ENCODE measurements at places on chromosomes 3 and 15.

GRCh38 chr15:36449084-36449661, 130.3 kb upstream of the CDIN1 start:
- no peak for DNase-seq

- DNase-seq: no peak
These were observed 165.8 kb downstream of the ERC2 start for GRCh38 chr3:56302417-56302816.

DNA sequence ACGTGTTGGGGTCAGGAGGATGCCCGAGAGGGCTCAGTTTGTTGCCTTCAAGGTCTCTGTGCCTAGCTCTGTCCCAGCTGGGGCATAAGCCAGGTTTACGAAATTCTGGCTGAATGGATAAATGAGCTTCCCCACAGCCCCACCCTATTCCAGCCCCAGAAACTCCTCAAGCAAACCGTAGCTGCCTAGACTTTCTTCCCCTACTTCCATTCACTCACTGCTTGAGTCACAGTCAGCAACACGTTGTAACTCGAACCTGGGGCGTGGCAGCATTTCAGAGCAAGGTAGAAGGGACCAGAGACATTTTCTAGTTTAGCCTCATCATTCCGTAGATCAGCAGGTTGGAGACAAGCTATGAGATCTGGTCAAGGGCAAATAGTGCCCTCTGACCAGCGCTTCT, 24.2 kb downstream of the NMNAT3 start:
- no peak for DNase-seq

GRCh38 chr3:181933052-181933618, 221.4 kb downstream of the SOX2 start:
- no peak for DNase-seq

DNA sequence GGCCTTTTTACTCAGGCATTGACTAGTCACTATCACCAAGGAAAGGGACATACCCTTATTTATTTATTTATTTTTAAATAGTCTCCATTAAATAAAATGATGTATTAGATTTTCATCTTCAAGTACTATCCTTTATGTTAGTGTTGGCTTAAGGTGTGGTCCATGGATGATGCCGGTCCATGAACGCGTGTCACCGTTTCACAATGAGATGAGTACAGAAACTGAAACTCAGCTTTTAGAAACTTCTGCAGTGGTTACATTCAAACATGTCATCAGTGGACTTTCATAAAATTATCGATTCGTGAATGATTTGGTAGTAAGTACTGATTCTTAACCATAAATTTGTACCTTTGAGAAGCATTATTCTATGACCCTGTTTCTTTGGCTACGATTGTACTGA, 166.6 kb downstream of the SATB1 start:
- no peak for DNase-seq

GRCh38 chr15:58549013-58549784, 117.4 kb downstream of the LIPC start:
- DNase-seq: no peak

- no peak for DNase-seq
These were observed 59.6 kb downstream of the PRTG start for GRCh38 chr15:55683376-55683775.

- DNase-seq: no peak
These were observed 28.7 kb upstream of the SEMA6D start for GRCh38 chr15:47688573-47689086.

DNA sequence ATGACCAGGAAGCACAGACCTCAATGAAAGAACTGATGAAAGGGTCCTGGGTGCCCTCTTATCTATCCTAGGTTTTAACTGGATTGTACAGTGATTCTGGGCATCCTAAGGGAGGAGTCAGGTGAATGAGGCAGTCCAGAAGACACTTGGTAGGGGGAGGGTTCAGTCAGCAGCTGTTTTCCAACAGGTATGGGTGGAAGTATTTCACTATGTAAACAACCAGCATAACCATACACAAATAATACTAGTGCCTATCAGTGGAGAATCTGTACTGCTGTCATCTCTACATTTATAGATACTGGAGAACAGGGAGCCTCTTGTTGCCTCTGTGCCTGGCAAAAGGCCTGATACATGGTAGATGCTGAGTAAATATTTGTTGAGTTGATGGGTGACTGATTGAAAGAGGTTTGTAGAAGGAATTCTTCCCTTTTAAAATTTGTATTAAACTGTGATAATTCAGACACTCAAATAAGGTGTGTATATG, 328.5 kb downstream of the RBMS3 start:
- no peak for DNase-seq

DNA sequence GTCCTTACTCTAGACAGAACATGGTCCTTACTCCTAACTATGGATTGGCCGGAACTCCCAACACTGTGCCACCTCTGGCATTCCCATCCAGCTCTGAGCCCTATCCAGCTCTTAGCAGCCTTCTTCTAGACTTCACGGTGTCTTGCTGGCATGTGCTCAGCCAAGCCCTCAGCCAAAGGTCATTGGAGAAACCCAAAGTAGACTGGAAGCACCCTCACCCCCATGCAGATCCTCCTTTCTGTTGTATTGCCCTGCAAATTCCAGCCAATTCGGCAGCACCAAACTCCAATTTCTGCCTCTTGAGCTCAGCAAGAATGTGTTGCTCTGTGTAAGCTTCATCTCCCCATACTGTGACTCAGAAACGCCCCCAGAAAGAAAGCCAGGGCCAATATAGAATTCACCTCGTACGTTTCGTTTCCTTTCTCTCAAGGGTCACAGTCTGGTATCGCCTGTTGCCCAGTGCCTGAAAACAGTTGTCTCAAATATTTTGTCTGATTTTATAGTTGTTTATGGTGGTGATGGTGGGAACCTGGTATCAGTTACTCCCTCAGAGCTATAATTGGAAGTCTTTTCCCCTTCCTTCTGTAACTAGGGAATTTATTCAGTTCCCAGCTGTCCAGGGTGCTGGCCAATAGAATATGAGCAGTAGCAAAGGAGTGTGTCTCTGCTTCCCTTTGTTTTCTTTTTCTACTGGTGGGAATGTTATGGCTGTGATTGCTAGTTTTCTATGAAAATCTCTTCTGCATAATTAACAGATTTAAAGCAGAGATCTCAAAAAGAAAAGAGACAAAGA, 28.4 kb upstream of the EPHB3 start:
- DNase-seq: no peak

- no peak for DNase-seq
These were observed 50.2 kb upstream of the LRRC58 start for GRCh38 chr3:120399372-120399771.

DNA sequence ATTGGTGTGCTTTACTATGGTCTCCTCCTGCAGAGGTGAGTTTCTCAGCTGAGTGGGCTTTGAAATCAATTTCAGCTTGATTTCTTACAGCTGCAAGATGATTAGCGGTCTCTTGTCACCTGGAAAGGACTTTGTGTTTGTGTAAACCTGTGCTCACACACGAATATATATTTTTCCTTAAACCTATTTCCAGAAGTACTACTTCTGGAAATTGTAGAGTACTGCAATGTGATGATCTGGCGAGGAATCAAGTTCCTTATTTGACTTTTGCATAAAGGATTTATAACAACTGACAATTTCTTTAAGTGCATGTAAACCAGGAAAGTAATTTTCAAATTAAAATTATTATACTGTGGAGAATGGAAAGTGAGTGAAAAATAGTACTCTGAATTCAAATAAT, 2.1 kb downstream of the MCTP2 start:
- no peak for DNase-seq

DNA sequence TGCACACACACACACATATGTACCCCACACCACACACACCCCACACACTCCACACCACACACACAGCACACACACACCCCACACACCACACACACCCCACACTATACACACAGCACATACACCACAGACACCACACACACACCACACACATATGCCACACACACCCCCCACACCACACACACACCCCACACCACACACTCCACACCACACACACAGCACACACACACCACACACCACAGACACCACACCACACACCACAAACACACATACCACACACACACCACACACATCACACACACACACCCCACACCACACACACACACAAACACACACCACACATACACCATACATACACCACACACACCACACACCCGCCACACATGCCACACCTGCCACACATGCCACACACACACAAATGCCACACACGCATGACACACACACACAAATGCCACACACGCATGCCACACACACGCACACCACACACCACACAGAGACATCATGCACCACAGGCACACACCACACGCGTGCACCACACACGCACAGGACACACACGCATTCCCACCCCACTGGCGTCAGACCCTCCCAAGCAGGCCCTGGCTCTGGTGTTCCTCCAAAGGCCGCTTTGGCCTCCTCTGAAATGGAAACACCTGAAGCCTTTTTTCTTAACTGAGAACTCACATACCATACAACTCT, 15.7 kb downstream of the CHST13 start:
- no peak for DNase-seq

- no peak for DNase-seq
These were observed 19.4 kb upstream of the SKOR1 start for GRCh38 chr15:67805666-67806516.

GRCh38 chr3:134803051-134803505, 8.0 kb downstream of the EPHB1 start:
- DNase-seq: no peak

GRCh38 chr15:61994216-61994615, 66.0 kb downstream of the VPS13C start:
- DNase-seq: no peak

DNA sequence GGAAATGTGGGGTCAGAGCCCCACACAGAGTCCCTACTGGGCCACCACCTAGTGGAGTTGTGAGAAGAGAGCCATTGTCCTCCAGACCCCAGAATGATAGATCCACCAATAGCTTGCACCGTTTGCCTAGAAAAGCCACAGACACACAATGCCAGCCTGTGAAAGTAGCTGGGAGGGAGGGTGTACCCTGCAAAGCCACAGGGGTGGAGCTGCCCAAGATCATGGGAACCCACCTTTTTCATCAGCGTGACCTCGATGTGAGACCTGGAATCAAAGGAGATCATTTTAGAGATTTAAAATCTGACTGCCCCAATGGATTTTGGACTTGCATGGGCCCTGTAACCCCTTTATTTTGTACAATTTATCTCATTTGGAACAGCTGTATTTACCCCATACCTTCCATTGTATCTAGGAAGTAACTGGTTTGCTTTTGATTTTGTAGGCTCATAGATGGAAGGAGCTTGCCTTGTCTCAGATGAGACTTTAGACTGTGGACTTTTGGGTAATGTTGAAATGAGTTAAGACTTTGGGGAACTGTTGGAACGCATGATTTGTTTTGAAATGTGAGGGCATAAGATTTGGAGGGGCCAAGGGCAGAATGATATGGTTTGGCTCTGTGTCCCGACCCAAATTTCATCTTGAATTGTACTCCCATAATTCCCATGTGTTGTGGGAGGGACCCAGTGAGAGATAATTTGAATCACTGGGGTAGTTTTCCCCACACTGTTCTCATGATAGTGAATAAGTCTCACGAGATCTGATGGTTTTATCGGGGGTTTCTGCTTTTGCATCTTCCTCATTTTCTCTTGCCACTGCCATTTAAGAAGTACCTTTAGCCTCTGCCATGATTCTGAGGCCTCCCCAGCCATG, 49.0 kb downstream of the CD200 start:
- DNase-seq: no peak

- no peak for DNase-seq
These were observed 5.5 kb upstream of the NTRK3 start for GRCh38 chr15:88262064-88262463.

GRCh38 chr3:66199089-66199473, 21.7 kb upstream of the SLC25A26 start:
- no peak for DNase-seq

- DNase-seq: no peak
These were observed 6.7 kb downstream of the CCR5AS start for GRCh38 chr3:46400000-46400734.

DNA sequence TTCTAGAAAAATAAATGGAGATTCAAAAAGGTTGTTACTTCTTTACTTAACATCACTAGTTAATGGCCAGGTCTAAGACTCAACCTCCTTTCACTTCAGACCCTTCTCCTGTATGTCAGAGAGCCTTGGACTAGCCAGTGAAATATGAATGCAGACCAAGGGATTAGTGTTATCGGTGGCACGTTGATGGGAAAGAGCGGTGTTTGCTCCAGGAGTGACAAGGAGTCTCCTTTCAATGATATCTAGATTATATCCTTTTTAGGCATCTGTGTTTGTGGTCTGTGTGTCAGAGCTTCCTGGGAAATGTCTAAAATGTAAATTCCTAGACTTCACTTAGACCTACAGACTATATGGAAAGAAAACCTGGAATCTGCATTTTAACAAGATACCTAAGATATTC, 658.0 kb upstream of the KCNMB2 start:
- no peak for DNase-seq

DNA sequence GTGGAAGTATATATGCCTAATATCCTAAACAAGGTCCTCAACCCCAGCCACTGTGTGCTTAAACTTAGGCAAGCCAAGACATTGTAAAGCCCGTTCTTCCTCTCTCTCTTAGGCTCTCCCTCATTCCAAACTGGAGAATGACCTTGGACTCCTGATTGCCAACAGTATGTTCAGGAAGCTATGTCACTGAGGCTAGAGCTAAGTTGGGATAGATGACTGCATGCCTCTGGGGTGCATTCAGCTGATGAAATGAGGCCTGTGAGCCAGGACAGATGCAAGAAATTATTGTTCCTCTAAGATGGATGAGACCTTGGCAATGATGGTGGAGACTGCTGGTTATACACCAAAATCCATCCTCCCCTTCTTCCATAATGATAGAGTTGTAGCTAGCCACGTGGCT, 27.9 kb upstream of the TBC1D21 start:
- DNase-seq: no peak

- no peak for DNase-seq
These were observed 87.6 kb downstream of the FOXP1 start for GRCh38 chr3:71495708-71496472.

- DNase-seq: no peak
These were observed 8.8 kb downstream of the SNTN start for GRCh38 chr3:63661242-63661641.

- no peak for DNase-seq
These were observed 67.1 kb downstream of the ATP2B2 start for GRCh38 chr3:10437995-10438901.

DNA sequence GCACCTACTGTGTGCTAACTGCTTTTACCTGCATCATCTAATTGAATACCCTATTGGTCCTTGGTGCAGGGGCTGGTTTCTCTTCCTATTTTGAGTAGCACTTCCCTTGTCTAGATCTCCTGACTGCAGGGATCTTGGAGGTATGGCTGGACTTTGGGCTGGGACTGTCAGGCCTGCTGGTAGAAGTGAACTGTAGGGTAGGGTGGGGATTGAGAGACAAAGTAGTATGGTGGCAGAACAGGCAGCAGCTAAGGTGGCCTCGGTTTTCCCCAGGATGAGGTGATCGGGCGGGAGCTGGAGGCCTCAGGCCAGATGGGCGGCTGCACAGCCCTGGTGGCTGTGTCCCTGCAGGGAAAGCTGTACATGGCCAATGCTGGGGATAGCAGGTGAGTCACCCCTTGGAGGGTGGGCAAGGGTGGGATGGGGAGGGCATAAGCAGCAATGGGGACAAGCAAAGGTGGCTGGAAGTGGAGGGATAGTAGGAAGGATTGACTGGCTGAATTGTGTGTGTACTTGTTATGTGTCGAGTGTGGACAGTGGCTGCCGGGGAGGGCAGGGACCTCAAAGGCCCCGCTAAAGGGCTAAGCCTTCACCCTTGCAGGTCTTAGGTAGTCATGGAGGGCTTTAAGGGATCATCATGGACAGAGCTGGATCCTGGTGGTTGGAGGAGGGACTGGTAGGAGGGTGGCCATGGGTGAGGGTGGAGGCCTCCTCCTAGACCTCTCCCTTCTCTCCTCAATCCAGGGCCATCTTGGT, 2.0 kb downstream of the PPM1M start:
- DNase-seq: no peak

- DNase-seq: no peak
These were observed 53.4 kb downstream of the UMPS start for GRCh38 chr3:124783696-124784095.

- no peak for DNase-seq
These were observed 228.7 kb downstream of the MBNL1 start for GRCh38 chr3:152497457-152497856.
